Activated naive CD8-positive, alpha-beta T cell treated with anti-CD3 and anti-CD28 coated beads for 36 hours (primary cell): ENCODE measurements at places on chromosomes 4 and X.

DNA sequence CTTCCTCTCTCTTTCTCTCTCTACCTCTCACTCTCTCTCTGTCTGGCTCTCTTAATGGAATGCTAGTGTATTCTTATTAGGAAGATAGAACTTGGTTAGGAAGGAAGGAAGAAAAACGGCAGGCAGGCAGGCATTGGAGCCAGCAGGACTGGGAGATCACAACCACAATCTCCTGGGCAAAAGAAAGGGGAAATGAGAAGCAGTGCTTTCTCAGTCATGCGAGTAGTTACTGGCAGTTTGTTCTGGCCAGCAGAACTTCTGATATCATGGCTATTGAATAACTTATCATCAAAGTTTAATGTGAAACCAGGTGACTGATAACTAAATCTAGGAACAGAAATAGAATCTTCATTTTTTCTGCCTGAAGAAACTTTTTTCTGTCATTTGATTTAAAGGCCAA is 60.9 kb upstream of the PAGE1 start:
- H3K4me1 ChIP-seq, result peaks cover 2% of the 10 kb centered on the region
- H3K27ac ChIP-seq, result no peak overlapping the region
- H3K27me3 ChIP-seq, result peaks cover 12% of the 10 kb centered on the region
- H3K4me3 ChIP-seq, result no peak overlapping the region

- no peak within 1 kb of the TSS for H3K27ac ChIP-seq
- H3K4me3 ChIP-seq, result no peak within 1 kb of the TSS
Observed at GRCh38 chrX:30241724-30242415, at the start of gene MAGEB4. Gene MAGEB4 (plus strand): TSS chrX:30242000. CDS start chrX:30242136, 136 bp downstream.

- peaks cover 4% of the 10 kb centered on the region for H3K27me3 ChIP-seq
- H3K4me3 ChIP-seq, result no peak overlapping the region
- no peak overlapping the region for H3K27ac ChIP-seq
- no peak for DNase-seq
- peaks cover 2% of the 10 kb centered on the region for H3K4me1 ChIP-seq
Observed at GRCh38 chrX:37926700-37927099, 79.3 kb upstream of the DYNLT3 start.

DNA sequence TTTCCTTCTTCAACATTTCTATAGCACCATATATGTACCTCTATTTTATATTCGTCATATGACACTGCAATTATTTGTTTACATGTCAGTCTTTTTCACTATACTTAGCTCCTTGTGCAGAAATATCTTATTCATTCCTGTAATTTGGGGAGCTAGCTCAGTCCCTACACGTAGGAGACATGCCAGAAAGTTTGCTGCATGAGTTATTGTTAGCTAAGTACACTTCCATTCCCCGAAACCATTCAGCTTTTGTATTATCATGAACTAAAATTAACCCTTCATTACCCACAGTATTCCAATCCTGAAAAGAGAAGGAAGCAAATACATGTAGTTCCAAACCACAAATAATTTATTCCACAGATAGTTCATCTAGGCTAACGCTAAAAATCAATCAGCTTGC is 10.2 kb downstream of the CBR4 start:
- H3K4me3 ChIP-seq, result no peak overlapping the region
- H3K36me3 ChIP-seq, result peaks cover 25% of the 10 kb centered on the region

DNA sequence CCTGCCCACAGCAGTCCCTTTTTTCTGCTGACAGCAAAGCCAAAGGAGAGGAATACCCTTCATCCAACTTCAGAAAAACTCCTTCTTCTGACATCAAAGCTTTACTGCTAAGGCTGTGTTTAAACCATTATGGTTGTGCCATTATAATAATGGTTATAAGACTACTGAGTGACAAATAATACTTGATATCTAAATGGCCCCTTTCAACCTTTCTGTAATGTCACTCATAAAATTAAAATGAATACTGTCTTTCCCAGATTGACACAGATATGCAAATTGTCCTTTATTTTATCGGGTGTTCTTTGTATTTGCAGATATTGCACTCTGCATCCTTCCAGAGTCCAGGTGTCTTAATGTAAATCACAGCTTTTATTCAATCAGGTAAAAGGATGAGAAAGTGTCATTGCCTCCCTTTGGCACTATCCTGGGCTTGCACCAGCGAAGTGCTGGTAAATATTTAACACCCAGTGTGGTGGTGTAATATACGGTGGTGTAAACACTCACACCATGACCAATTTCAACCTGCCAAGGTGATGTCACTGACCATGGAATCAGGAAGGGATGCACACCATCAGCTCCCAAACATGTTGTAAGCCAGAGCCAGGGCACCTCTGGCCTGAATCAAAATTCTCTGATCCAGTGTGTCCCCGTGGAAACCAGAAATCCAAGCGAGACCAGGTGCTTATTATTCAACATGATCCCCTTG is 139.4 kb upstream of the TENM3 start:
- no peak overlapping the region for H3K27ac ChIP-seq
- H3K4me3 ChIP-seq, result no peak overlapping the region
- H3K4me1 ChIP-seq, result no peaks in the 10 kb centered on the region
- no peak for DNase-seq

DNA sequence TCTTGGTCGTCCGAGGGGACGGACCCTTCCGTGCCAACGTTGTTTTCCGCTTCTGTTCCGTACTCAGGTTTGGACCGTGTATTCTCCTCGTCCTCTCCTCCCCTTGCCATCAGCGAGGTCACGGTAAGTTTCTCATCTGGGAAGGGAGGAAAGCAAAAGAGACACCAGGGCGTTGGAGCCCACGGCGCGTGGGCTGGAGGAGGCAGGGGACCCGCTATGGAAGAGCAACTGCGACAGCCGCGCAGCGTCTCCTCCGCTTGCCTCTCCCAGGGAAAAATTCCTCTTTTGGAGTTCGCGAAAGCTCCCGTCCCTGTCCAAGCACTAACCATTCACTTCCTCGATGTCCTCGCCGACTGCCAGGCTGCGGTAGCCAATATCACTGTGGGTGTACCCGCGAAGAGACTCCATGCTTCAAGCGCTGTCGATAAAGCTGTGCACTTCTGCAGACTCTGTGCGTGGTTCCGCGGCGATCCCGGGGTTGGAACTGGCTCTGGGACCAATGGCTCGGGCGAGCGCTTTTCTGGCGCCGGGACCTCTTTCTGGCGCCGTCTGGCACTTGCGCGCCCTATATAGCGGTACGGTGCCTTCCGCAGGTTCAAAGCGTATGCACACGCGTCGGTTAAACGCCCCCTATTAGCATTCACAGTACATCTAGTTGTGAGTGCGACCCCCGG is at the start of gene ESX1:
ESX1 (minus strand) TSS at position 492 of the 674 bp plus-strand sequence; CDS start at position 408, 84 bp downstream.
- no peak within 1 kb of the TSS for H3K27ac ChIP-seq
- DNase-seq, result no peak
- H3K4me3 ChIP-seq, result peak within 1 kb of the TSS; percentile 72
- H3K36me3 ChIP-seq, result no peaks in the 10 kb centered on the region
